Stimulated activated CD4-positive, alpha-beta T cell treated with anti-CD3 and anti-CD28 coated beads, TNF-alpha, amount 100 ng/mL, for 48 hours (primary cell): ENCODE measurements at places on chromosomes 13 and 19.

DNA sequence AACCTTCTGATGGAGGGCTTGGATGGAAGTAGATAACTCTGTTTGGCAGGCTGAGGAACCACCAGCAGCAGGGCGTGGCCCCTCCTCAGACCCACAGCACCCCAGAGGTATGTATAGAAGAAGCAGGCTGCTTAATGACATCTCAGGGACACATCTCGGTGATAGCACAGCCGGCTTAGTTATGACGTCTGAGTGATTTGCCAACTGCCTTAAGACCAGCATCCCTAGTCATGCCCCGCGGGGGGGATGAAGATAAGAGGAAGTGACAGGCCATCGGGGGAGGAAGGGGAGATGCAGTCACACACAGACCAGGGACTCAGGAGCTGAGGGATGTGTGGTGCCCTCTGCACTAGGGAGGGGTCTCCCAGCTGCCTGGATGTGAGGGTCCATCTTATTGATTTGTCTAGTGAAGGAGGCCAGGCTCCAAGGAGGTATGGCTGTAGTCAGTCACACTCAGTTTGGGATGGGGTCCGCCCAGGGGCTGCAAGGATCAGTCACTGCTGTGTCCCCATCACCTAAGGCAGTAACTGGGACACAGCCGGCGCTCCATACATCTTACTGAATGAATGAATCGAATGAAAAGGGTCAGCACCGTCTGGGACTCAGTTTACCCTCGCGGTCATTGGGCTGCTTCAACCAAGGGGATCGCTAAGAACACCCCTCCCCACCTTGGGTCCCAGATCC is 19.2 kb upstream of the ERCC1 start:
- no peak for DNase-seq

DNA sequence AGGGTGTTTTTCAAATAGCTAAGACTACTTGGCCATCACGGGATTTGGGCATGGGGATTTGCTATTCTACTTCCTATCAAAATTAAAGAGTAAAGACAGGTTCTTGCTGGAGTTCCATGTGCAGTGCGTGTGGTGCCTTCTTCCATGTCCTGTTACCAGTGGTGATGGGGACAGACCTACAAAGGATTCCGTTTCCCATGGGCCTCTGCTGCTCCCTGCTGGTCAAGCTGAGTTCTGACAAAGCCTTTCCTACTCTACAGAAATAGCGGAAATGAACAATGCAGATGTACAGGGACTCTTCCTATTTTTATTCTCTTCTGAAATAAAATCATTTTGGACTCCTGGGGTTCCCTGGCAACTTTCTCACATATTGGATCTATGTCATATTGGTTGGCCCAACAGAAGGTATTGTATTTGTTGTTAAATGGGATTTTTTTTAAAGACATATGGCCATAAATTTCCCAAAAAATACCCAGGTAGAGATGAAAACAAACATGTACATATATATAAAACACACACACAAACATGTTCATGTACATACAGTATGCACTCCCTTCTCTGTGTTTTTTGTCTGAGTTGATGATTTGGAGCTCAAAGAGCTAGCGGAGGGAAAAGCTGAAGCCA is 90.5 kb upstream of the SLC15A1 start:
- peak; percentile 52 for DNase-seq

DNA sequence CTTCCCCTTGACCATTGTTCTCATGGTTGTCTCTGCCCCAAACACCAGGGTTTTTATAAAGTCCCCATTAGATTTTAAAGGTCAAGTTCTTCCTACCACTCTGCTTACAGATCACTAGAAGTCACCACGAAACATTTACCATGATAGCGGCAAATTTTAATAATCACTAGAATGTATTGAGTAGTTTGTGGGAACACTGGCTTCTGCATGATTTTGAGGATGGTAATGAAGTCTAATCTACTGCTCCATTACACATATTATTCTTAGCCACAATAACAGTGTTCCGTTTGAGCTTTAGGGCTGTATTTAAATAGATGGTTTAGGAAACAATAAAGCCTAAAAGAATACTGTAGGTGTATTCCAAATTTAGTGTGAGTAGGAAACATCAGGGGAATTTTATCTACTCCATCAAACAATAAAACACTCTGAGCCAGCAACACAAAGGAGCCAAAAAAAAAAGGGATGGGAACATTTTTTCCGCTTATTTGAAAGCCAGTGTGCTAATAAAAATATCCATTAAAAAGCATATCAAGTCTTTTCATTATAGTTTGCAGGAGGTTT is 49.7 kb downstream of the KLF12 start:
- DNase-seq = no peak

GRCh38 chr19:45150751-45151281 is 10.0 kb downstream of the NKPD1 start:
- DNase-seq = no peak

GRCh38 chr13:51292000-51292565 is 47.4 kb upstream of the SERPINE3 start:
- no peak for DNase-seq

DNA sequence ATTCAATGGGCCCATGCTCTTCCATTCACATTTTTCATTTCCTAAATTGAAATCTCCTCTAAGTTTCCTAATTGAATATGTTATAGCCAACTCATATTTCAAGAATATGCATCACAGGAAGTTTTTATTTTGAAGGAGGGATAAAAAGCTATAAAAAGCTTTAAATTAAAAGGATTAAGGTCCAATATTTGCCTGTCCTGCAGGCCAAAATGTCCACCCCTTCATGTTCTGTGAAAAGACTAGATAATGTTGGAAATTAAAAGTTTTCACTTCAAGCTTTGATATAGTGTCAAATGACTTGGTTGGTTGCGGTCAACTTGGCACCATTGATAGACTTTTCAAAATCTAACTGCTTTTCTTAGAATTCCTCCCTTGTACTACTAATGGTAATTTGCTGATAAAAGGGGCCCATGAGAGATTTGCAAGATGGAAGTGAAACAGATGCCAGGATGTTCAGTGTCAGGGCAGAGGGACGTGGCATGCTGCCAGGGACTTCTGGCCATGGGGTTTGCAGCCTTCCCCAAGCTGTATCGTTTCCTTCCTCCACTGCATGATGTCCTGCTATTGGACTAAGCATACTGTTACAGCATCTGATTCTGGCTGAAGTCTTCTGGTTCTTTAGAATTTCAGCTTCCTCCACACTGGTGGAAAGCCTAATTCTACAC is 547.3 kb upstream of the MIR17HG start:
- no peak for DNase-seq

DNA sequence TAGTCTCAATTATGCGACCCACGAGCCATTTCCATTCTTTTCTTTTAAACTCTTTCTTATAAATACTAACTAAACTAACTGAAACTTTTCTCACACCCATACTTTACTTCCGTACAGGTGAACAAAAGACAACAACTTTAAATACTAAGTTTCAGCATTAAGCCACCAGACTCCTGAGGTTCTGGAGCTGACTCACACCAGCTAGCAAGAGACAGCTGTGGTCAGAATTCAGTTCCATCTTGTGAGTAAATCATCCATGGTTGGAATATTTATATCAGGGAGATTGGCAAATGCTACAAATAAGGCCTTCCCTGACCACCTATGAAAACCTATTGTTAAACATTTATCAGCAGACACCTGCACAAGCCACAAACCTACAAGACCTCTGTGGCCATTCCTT is 897.0 kb downstream of the EFNB2 start:
- no peak for DNase-seq

- DNase-seq = no peak
These were observed 1.0 kb upstream of the ETFB start for GRCh38 chr19:51367255-51367564.

DNA sequence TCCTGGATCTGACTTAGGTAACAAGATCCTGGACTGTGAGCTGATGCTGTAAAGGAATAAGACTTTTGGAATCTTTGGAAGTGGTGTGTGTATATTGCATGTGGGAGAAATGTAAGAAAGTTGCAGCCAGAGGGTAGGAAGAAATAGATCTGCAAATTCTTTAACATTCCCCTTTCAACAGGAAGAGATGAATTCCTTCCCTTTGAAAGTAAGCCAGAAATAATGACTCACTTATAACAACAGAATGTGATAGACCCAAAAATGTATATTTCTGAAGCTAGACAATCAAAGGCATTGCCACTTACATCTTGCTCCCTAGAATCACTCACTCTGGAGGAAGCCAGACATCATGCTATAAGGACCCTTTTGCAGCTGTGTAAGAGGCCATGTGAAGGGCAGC is 9.8 kb upstream of the SIAH3 start:
- no peak for DNase-seq

- no peak for DNase-seq
These were observed 368 bp downstream of the KCNC3 start for GRCh38 chr19:50328873-50329145.

- DNase-seq = no peak
These were observed 37.6 kb downstream of the POLR1D start for GRCh38 chr13:27659145-27659865.

DNA sequence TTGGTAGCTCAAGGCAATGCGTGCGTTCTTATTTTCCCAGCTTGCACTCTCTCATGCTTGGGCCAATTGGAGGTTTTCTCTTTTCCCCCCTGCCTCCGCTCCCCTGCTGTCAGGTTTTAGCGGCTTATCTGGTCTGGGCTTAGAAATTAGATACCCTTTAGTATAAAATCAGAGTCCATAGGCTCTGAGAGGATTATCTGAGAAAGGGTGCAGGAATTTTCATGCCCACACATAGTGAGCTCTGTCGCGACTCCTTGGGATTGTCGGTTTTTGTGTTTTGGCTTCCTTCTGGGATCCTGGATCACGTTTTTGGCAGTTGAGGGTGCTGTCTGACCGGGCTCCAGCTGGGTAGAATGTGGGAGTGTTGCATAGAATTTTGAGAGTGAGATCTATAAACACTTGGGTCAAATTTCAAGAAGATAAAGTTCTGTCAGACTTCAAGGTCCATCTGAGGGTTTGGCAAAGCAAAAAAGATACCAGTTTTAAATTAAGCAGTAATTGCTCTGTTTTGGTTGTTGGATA is 12.4 kb downstream of the CHAF1A start:
- DNase-seq = no peak

DNA sequence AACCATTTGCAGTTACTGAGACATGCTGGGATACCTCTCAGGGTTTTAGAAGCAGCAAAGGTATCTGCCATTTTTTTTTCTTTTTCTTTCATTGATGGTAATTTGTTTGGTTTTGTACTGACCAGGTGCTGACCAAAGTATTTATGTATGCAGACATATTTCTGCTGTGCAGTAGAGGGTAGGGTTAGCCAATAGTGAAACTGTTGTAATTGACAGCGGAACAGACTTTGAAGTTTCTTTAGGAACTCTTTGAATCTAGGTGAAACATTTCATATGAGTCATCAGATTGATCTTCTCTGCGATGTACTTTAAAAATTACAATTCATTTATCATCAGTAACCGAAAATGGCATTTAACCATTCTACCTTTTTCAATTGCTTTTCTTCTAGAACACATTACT is 63.0 kb downstream of the ITGBL1 start:
- DNase-seq = no peak

DNA sequence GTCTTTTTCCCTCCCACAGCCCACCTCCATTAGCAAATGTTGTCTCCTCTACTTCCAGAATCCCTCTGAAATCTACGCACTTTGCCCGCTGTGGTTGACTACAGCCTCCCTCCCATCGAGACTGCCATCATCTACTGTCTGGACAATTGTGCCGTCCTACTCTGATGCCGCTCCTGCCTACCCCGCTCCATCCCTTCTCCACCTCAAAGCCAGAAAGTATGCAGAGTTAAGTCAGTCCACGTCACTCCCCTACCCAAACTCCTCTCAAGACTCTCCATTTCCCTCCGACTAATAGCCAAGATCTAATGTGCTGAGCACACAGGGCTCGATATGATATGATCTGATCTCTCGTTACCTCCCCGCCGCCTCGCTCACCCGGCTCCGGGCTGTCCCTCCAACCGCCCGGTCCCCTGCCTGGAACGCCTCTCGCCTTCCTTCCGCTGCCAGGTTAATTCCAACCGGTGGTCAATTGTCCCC is 556 bp downstream of the CACTIN start:
- no peak for DNase-seq

- no peak for DNase-seq
These were observed 111.4 kb upstream of the SLC7A1 start for GRCh38 chr13:29706923-29707322.

- peak; percentile 41 for DNase-seq
These were observed 195.6 kb downstream of the GGACT start for GRCh38 chr13:100392709-100393630.

DNA sequence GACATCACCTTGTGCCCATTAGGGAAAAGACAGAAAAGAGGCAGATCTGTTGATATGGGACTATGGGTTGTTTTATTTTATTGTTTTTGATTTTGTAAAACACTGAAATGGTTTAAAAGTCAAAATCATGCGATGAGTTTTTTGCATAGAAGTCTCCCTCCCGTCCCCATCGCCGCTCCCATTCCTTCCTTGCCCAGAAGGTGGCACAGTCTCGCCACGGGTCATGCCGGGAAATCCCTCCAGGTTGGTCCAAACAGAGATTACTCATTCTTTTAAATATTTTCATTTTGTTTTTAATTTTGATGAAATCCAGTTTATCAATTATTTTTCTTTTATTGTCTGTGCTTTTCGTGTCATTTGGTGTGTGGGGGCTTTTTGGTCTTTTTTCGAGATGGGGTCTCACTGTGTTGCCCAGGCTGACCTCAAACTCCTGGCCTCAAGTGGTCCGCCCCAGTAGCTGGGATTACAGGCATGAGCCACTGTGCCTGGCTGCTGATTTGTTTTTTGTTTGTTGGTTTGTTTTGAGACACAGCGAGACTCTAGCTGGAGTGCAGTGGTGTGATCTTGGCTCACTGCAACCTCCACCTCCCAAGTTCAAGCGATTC is 9.2 kb downstream of the PGPEP1 start:
- no peak for DNase-seq

- DNase-seq = no peak
These were observed 562 bp downstream of the IQCN start for GRCh38 chr19:18273561-18274218.

GRCh38 chr13:79457390-79457789 is 23.6 kb upstream of the NDFIP2 start:
- DNase-seq = no peak

DNA sequence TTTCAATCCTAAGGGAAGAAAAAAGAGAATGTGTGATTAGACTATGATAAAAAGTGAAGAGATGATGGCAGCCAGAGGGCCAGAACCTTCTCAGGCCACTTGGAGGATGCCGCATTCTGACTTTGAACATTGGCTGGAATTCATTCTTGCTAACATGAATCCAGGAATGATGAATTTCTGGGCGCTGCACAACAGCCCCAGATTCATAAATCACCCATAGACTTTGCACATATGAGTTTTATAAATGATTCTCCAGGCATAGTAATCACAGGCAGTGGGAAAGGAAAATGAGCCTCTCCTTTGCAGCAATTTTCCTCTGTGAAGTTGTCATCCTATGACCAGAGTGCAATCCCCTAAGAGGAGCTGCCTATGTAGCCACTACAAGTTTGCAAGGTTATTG is 555.4 kb downstream of the KCTD12 start:
- DNase-seq = no peak

- no peak for DNase-seq
These were observed 676.7 kb downstream of the PCDH9 start for GRCh38 chr13:66553391-66553790.

GRCh38 chr13:98251708-98252107 is 74.6 kb upstream of the RNF113B start:
- DNase-seq = no peak
